IMR-90 (cell line): ENCODE measurements at places on chromosomes 6 and 20. TPM values are rescaled to one million over a fixed set of nuclear protein-coding genes. Genes with fewer than 3 reads are reported as not detected.

Gene DEFB124
- polyA plus RNA-seq = not detected in 2 replicates

DNA sequence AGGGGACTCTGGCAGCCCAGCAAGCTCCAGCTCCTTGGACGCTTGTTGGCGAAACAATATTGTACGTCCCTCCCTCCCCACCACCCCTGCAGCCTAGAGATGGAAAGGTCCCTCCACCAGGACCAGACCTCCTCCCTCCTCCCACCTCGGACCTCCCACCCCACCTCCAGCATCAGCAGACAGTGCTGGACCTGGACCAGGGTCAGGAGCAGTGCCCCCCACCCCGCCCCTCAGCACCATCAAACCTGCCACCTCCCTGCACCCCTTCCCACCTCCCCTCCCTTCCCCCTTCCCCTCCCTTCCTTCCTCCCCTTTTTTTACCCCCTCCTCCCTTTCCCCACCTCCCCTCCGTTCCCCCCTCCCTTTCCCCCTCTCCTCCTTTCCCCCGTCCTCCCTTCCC is 98.4 kb downstream of the TAF4 start:
- no peak for DNase-seq

DNA sequence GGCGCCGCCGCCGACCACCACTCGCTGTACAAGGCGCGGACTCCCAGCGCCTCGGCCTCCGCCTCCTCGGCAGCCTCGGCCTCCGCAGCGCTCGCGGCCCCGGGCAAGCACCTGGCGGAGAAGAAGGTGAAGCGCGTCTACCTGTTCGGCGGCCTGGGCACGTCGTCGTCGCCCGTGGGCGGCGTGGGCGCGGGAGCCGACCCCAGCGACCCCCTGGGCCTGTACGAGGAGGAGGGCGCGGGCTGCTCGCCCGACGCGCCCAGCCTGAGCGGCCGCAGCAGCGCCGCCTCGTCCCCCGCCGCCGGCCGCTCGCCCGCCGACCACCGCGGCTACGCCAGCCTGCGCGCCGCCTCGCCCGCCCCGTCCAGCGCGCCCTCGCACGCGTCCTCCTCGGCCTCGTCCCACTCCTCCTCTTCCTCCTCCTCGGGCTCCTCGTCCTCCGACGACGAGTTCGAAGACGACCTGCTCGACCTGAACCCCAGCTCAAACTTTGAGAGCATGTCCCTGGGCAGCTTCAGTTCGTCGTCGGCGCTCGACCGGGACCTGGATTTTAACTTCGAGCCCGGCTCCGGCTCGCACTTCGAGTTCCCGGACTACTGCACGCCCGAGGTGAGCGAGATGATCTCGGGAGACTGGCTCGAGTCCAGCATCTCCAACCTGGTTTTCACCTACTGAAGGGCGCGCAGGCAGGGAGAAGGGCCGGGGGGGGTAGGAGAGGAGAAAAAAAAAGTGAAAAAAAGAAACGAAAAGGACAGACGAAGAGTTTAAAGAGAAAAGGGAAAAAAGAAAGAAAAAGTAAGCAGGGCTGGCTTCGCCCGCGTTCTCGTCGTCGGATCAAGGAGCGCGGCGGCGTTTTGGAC is 2.0 kb downstream of the SOX4 start:
- no peak for DNase-seq

DNA sequence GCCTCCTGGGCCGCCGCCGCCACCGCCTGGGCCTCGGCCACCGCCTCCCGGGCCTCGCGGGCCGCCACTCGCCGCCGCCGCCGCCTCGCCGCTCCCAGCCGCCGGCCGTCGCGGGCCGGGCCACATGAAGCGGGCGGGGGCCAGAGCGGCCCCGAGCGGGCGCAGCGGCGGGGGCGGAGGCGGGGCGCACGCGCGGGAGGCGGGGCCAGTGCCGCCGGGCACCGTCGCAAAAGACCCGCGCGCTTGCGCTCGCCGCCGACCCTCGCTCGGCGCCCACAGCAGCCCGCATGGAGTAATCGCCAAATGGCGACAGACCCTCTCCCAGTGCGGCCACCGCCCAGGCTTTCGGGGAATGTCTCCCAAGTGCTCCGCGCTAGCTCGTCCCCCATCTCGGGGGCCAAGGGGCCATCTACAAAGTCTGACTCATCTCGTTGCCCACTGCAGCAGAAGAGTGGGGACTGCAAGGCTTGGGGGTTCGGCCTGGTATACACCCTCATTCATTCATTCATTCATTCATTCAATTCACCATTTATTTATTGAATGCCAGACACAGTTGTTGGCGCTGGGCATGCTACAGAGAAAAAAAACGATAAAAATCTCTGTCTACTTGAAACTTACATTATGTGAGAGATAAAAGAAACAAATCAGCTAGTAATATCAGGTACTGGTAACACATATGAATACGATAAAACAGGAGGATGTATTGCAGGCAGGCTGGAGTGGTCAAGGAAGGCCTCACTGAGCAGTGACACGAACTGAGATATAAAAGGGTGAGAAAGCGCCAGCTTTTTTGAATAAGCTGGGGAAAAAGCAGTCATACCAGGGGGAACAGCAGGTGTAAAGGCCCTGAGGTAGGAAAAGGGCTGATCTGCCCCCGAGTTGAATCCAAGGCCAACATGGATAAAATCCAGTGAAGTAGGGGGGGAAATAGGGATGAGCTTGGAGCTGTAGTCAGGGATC is at the start of gene B4GALT5:
TSS of gene B4GALT5 (minus strand) at position 126 of the 960 bp plus-strand sequence. CDS start 188 bp downstream, outside the sequence.
- peak; percentile 72 for DNase-seq

Gene GRIK2
- 5.6 and 8.2 TPM in 2 replicates for polyA plus RNA-seq

DNA sequence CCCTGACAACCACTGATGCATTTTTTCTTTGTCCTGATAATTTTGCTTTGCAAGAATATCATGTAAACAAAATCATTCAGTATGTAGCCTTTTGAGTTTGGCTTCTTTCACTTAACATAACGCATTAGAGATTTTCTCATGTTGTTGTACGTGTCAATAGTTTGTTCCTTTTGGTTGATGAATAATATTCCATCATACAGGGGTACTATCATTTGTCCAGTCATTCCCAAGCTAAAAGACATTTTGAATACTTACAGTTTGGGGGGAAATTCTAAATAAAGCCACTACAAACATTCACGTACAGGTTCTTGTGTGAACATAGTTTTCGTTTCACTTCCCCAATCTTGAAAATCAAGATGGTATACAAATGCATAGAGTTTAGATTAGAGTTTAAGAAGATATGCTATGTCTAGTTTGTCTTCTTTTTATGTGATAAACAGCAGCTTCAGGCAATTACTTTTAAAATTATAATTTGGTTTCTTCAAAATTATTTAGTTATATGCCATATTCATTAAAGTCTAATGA is 5.2 kb downstream of the HAO1 start:
- no peak for DNase-seq
